ENCODE measurements at places on chromosomes 16 and 17.

DNA sequence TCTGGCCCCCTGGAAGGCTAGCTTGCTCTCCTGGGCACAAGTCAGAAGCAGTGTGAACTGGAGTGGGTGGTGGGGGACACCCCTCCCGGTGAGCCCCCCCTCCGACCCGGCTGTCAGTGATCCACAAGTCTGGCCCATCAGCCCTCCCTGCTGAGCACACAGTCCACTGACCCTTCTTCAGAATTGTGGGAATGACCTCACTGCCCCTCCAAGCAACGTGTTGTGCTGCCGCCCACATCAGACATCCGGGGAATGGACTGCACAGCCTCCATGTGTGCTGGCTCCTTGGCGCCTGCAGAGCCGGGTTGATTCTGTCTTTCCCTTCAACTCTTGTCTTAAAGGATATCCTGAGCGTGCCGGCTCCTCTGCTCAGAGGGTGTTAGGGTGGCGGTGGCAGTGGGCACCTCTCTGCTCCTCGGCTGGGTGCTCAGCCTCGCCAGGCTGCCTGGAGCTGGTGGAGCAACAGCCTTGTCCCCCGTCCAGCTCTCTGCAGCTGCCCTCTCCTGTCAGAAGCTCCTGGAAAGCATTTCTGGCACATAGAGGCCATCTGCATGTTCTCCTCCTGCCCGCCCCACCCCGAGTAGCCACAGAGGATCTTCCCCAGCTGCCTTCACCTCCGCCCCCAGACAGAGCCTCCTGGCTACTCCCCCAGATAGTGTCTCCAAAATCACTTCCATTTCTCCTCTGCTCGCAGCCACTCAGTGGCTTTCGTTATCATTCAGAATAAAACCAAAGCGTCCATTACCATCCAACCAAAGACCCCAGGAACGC, 19.8 kb downstream of the NPTX1 start:
- no peak for DNase-seq

GRCh38 chr17:75756451-75757085, 8.4 kb downstream of the GALK1 start:
- no peak for DNase-seq

DNA sequence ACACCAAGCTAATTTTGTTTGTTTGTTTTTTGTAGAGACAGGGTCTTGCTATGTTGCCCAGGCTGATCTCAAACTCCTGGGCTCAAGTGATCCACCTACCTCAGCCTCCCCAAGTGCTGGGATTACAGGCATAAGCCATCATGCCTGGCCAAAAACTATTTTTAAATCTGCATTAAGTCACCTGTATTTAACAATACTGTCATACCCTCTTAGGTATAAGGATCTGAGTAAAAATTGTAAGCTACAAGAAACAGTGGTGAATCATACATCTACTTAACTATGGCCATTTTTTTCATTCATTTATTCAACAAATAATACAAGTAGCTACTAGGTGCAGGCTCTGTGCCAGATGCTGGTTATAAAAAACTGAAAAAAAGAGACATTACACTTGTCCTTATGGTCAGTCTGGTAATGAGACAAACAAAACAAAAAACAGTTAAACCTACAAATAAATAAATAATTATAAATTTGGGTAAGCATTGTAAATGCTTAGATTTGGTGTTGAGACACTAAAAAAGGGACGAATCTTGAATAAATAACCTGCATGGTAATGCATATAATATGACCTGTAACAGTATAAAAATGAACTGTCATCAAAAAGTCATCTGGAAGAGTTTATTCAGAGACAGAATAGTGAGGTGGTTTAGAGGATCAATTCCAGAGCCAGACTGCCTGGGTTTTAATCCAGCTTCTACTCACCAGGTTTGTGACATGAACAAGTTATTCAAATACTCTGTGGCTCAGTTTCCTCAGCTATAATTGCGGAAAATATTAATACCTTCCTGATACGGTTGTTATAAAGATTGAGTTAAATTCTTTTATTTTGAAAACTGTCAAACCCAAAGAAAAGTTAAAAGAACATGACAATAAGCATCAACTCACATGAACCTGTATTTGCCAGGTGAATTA, 26.8 kb downstream of the BRIP1 start:
- DNase-seq: no peak

GRCh38 chr17:606508-607250, 108.0 kb downstream of the VPS53 start:
- no peak for DNase-seq
